ENCODE measurements at places on chromosomes 1 and 21.

DNA sequence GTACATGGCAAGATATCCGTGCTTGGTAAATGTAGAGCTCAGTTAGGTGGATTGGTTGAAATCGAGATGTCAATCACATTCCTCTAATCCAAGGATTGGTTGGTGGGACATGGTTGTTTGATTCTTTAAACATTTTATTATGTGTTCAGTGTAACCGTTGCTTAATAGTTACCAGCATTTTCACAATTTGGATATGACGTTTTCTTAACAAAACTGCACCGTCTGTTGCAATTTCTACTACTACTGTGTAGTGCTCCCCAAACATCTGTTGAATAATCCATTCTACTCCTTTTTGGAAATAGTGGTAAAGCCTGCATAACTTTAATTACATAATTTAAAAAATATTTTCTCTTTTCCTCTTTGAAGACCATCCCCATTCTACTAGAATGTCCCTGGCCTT lies 16.3 kb downstream of the OR2B11 start:
- DNase-seq: no peak

DNA sequence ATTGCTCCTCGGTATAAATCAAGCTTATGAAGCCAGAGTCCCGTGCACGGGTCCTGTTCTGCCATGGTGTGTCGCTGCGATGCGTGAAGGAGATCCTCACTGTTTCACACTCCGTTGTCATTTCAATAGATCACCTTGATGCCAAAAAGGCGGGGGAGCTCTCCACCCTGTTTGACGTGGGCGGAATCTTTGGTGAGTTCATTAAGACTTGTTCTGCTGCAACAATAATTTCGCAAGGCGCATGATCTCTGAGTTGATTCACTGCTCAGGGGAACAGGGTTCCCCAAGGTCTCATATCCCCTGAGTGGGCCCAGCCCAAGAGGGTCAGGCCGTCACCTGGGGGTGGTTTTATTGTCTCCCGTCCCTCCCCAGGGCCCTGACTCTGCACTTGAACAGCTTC lies 50.0 kb downstream of the SLC37A1 start:
- no peak for DNase-seq

GRCh38 chr1:226482975-226483700 lies 65.4 kb upstream of the STUM start:
- DNase-seq: no peak

- DNase-seq: no peak
Observed at GRCh38 chr1:186762653-186763052, 66.1 kb upstream of the PLA2G4A start.

DNA sequence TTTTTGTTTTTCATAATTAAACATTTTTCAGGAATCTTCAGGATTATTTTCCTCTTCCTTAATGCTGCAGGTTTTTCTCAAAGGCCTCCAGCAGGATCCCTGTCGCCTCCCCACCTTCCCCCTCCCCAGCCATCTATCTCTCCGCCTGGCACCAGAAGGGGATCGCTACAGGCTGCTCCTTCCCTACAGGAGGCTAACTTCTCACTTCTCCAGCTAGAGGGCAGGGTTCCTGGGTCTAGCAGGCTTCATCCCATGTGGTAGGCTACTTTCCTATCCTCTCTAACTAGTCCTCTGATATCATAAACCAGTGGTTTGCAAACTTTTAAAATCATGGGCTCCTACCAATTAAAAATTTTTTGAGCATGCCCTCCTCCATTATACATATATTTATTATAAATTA lies 104.1 kb downstream of the KCNN3 start:
- no peak for DNase-seq

DNA sequence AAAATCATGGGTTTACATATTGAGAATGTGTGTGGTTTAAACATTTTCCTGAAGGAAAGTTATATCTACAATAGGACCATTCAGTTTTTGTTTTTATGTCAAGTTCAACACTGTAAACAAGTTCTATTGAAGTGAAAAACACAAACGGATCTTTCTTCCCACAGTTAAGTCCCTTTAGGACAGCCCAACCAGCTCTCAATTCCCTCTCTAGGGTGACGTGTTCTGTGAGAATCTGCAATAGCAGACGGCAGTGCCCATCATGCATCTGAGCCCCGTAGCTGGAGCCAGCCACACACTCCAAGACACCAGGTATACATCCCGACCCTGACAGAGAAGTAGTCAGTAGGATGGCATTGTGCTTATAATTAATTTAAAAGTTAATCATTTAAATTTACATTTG lies 26.3 kb upstream of the IVNS1ABP start:
- DNase-seq: no peak

- DNase-seq: no peak
Observed at GRCh38 chr21:43333298-43334062, 93.5 kb downstream of the SIK1 start.

- no peak for DNase-seq
Observed at GRCh38 chr1:226682871-226683814, 55.9 kb downstream of the ITPKB start.

DNA sequence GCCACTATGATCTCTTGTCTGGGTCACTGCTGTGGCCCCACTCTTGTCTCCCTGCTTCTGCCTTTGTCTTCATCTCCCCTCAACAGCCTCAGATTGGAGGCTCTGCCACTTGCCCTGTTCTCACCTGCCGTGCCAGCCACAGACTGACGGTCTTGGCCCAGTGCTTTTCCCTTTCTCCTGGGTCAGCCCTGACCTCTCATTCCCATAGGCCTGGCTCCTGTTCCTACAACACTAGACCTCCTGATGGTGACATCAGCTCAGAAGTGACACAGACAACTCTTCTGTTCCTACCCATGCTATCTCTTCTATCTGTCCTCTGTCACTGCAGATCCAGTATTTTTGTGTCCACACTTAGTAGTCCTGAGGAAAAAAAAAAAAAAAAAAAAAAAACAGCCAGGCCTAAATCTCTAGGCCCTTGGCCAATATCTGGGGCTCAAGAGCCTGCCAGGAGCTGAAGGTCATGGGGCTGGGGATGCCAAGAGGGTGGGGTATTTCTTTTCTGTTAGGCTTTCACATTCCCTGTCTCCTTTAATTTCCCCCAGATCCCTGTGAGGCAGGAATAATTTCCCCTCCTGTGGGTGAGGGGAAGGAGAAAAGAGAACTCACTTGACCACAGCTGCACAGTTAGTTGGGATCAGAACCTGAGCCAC lies 42.0 kb upstream of the FOXO6 start:
- no peak for DNase-seq

DNA sequence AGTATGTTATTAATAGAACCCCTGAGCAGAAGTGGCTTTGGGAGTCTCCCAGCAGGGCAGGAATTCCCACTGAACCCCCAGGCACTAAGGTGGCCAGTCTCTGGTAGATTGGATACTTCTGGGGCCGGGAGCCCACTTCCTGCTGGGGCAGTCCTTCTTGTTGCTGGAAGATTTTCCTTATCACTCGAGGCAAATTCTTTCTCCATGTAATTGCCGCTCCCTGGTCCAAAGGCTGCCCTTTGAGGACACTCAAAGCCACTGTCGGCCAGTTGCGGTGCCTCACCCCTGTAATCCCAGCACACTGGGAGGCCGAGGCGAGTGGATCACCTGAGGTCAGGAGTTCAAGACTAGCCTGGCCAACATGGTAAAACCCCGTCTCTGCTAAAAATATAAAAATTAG lies 22.6 kb upstream of the TNFRSF1B start:
- DNase-seq: no peak

GRCh38 chr1:36988321-36988720 lies 46.0 kb downstream of the GRIK3 start:
- no peak for DNase-seq

GRCh38 chr1:218787826-218788225 lies 385.9 kb upstream of the LYPLAL1 start:
- no peak for DNase-seq

GRCh38 chr1:13583966-13584791 lies 547 bp downstream of the PDPN start:
- DNase-seq: no peak

DNA sequence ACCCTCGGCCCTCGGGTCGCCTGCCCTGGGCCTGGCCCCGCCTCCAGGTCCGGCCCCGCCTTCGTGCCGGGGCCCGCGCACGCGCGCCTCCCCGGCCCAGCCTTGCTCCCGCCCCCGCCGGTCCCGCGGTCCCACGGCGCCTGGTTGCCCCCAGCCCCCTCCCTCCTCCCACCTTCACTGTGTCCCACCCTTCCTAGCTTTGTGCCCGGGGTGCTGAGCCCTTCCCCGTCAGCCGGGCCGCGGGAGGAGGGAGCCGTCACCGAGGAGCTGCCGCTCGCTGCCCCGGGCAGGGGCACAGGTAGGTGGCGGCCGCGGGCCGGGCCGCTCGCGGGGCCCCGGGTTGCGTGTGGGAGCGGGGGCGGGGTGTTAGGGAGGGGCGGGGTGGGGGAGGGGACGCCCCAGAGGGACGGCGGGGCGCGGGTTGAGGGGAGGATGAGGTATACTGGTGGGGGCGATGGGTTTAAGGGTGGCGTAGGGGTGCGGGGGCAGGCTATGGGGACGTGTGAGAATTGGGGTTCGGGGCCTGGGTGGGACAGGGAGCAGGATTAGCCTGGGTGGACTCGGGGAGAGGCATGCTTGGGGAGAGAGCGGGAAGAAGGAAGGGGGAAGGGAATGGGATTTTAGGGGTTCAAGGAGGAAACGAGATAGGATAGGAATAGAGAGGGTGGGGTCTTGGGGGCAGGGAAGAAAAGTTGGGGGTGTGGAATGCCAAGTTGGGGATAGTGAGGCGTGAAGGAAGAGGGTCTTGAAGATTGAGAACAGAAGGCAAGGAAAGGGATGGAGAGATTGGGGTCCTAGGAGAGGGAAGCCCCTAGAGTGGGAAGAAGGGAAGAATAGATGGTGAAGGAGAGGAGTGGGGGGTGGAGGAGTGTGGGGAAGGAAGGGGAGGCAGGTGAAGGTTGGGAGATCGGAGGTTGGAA lies at the start of gene LRRC42:
TSS of gene LRRC42 (plus strand) at position 99 of the 920 bp plus-strand sequence. CDS start 5,650 bp downstream, outside the sequence.
- DNase-seq: no peak

DNA sequence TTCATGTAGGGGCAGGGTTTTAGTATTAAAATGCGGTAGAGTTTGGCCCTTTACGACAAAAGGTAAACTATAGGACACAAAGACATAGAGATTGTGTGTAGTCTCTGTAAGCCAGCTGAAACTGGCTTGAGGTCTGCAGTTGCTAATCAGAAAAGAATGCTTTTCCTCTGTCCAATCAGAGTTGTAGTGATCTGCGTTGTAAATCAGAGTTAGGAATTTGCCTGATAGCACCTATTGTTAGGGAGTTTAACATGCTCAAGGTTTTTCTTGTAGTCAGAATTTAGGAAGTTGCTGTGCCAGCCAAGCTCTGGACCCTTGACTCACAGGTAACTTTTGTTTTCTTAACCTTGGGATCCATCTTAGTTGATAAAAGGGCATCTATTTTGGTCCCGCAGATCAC lies 61.2 kb upstream of the VTCN1 start:
- no peak for DNase-seq

GRCh38 chr1:152167835-152168534 lies 9.0 kb upstream of the RPTN start:
- DNase-seq: no peak

GRCh38 chr1:154847891-154848290 lies 22.2 kb downstream of the KCNN3 start:
- no peak for DNase-seq

DNA sequence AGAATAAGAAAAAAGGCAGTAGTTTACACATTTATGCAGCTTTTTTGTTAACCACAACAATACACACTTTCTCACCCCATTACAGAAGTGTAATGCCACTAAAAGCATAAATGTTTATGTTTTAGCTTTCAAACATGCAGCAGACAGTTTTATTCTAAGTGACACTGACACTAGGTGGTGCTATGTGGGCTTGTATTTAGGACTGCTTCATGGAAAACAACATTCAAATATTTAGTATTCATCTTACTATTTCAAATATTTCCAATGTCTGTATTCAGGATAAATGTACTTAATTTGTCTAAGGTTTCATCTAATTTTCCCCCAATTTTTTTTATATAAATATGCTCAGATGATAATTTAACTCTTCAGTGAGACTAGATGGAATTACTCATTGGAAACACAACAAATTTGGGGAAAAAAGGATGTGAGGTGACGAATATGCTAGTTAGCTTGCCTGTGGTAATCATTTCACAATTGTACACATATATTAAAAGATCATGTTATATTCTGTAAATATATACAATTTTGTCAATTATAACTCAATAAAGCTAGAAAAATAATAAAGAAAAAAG lies 71.4 kb downstream of the USP1 start:
- DNase-seq: no peak

GRCh38 chr1:174964972-174965361 lies 34.8 kb upstream of the CACYBP start:
- no peak for DNase-seq

Measured in NCI-H1048 (cell line).